NCI-H1417 treated with DMSO at 0.1 percent for 48 hours (cell line): ENCODE measurements at places on chromosomes 2 and 18.

DNA sequence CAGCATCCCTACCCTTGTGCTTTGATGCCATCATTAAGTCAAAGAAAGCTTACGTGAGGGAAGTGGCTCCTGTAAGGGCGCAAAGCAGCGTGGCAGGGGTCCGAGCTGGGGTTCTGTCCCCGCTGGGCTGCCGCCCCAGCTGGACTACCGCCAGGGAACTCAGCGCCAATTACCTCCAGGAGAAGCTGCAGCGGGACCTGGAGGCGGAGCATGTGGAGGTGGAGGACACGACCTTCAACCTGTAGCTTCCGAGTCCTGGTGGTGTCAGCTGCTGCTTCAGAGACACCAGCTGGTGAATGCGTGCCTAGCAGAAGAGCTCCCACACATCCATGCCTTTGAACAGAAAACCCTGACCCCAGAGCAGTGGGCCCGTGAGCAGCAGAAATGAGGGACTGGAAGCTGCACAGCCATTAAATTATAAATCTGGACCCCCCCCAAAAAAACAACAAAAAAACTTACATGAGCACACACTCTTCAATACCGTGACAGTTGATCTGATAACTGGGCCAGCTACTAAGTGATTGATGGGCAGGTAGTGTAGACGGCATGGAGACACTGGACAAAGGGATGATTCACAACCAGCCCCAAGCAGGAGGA lies 20.1 kb upstream of the YES1 start:
- DNase-seq: no peak

DNA sequence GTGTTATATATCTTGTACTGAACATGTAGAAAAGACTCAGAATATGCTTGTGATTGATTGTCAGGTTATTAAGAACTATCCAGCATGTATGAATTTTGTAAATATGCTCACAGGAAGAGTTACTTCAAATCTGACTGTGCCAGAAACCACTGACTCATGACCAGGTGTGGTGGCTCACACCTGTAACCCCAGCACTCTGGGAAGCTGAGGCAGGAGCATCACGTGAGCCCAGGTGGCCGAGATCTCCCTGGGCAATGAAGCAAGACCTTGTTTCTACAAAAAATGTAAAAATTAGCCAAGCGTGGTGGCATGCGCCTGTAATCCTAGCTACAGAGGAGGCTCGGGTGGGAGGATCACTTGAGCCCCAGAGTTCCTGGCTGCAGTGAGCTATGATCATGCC lies 126.6 kb downstream of the COMMD1 start:
- no peak for DNase-seq

GRCh38 chr2:69026691-69027459 lies 13.9 kb downstream of the ANTXR1 start:
- DNase-seq: no peak

GRCh38 chr18:59902993-59903610 lies 3.3 kb downstream of the PMAIP1 start:
- DNase-seq: no peak

- no peak for DNase-seq
These were observed 1.9 kb downstream of the SS18 start for GRCh38 chr18:26088487-26088886.

GRCh38 chr2:119823734-119824334 lies 64.1 kb downstream of the PTPN4 start:
- no peak for DNase-seq

- DNase-seq: no peak
These were observed 3.1 kb upstream of the HTR2B start for GRCh38 chr2:231127936-231128335.

- DNase-seq: no peak
These were observed 107.7 kb upstream of the MCFD2 start for GRCh38 chr2:47023332-47023731.

GRCh38 chr2:240567137-240567871 lies 980 bp upstream of the RNPEPL1 start:
- DNase-seq: no peak

GRCh38 chr2:33372940-33373553 lies 103.4 kb upstream of the RASGRP3 start:
- peak; percentile 53 for DNase-seq

DNA sequence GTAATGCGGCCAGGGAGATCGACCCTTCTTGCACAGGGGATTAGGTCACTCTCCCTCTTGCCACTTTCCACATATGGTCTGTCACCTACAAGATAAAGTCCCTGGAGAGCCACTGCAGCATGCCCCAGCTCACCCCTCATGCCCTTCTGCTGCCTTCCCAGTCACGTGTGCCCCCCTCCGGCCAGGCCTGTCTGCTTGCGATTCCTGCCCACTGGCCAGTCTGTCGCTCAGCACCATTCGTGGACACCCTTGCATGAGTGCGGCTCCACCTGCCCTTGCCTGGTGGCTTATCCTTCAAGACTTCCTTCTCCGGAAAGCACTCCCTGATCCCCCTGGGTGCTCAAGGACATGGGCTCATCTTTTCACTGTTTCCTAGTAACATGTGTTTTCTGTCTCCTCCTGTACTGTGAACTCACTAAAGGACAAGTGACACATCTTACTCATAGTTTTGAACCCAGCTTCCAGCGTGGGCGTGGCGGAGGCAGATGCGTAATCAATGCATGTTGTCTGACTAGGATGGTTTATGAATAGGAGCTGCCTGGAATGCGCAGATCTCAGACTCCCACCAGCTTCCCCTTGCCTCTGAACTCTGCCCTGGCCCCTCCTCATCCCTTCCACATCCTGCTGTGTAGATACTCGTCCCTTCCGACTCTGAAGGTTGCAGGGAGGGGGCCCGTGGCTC lies 7.8 kb upstream of the NT5DC4 start:
- no peak for DNase-seq

DNA sequence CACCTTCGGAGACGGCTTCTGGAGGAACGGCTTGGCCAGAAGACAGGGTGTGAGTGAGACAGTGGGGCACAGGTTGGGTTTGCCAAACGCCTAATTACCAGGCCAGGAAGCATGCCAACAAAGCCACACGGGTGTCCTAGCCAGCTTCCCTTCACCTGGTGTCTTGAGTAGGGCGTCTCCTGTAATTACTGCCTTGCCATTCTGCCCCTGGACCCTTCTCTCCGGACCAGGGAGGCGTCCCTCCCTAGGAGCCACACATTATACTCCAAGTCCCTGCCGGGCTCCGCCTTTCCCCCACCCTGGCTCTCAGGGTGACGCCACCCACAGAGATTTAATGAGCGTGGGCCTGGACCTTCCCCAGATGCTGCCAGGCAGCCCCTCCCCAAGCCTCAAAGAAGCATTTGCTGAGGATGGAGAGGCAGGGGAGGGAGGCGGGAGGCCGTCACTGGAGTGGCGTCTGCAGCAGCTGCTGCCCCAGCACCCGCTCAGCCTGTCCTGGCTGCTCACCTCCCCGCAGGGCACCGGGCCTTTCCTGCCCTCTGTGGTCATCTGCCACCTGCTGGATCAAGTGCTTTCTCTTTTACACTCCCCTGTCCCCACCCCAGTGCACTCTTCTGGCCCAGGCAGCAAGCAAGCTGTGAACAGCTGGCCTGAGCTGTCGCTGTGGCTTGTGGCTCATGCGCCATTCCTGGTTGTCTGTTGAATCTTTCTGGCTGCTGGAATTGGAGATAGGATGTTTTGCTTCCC lies 20.7 kb downstream of the FOSL2 start:
- DNase-seq: peak; percentile 49

DNA sequence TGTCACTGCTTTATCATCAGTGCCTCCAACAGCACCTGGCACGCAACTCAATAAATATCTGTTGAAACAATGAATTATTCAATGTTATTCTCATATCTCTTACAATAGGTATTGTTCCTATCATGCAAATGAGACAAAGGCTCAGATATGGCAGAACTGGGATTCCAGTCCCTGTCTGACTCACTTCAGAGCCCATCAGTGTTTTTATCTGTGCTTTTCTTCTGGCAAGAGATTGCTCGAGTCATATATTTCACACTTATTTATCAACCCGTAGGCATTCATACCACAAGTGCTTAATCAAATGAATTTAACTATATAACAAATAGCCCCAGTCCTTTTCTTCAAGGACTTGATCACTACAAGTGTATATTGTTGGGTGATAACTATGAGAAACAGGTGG lies 76.4 kb upstream of the TSPYL6 start:
- no peak for DNase-seq

- DNase-seq: no peak
These were observed 72.7 kb upstream of the CCDC68 start for GRCh38 chr18:55031979-55032378.

- DNase-seq: no peak
These were observed 90.5 kb downstream of the ICOS start for GRCh38 chr2:204027091-204027490.

GRCh38 chr18:389658-390357 lies 110.7 kb downstream of the COLEC12 start:
- no peak for DNase-seq

GRCh38 chr2:111155610-111156009 lies 34.9 kb downstream of the BCL2L11 start:
- DNase-seq: no peak

GRCh38 chr2:237863102-237863511 lies 3.7 kb downstream of the RAMP1 start:
- DNase-seq: no peak

DNA sequence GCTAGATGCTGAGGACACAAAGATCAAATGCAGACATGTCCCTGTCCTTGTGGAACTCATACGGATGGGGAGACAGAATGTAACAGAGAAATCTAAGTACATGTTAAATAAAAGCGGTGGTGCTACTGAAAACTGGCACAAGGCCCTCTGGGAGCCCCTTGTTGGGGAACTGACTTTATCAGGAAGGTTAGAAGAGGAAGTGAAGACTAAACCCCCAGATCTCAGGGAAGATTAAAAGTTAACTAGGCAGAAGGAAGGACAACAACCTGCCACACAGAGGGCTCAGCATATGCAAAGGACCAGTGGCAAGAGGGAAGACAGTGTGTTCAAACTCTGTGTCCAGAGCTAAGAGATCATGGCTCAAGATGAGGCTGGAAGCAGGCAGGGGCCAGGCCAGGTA lies 4.8 kb downstream of the CACNB4 start:
- DNase-seq: no peak

- DNase-seq: no peak
These were observed 39.5 kb downstream of the ADNP2 start for GRCh38 chr18:80148326-80149199.

DNA sequence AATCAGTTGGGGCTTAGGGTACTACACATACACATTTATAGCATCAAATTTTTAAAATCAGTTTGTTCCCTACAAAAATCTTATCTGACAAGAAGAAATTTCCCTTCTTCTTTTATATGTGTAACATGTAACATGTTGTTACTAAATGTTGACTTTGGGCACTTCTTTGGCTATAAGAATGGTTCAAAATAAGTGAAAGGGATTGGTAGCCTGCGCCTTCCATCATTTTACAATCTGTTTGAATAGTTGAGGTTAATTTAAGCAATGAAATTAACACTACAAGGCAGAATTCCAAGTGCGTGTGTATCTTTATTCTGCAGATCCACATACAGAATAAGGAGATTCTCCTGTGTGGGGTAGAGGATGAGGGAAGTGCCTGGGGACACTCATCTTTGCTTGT lies 30.2 kb upstream of the SPP2 start:
- no peak for DNase-seq

GRCh38 chr18:13403786-13404549 lies 185.4 kb downstream of the LDLRAD4 start:
- no peak for DNase-seq

- DNase-seq: no peak
These were observed 229.2 kb upstream of the RGPD4 start for GRCh38 chr2:107597507-107597906.

DNA sequence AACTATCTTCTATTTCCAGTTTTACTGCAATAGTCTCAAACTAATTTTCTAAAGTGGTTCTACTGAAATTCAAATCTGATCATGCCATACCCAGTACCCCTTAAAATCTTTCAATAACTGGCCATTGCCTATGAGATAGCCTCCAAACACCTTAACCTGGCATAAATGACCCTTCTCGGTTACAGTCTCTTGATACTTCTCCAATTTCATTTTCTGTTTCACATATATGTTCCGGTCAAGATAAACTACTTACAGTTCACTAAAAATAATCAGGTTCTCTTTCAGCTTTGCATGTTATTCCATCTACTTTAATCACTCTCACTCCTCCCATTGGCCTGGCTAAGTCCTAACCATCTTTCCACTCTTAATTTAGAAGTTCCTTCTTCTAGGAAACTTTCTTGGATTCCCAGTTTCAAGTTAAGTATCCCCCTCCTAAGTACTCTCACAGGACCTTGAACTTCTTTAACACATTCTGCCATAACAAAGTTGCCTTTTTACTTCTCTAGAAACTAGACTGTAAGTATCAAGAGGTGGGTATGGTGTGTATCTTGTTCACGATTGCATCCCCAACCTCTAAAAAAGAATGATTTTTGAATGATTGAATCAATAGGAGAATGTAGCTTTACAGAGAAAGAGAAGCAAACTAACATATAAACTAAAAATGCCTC lies 110.2 kb upstream of the RBBP8 start:
- no peak for DNase-seq

DNA sequence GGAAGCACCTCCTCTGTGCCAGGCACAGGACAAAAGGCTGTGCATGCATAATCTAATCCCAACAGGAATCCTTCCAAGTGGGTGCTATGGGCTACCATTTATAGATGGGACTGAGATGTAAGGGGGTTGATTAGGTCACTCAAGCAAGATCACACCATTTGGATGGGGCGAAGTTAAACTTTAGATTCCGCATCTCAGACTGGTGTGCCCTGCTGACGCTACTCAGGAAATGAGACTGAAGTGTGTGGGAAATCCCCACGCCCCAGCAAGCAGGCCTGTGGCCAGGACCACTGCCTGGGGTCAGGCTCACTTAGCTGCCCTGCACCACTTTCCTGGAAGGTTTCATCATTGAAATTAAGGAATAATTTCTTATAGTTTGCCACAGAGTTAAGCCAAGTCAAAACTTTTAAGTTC lies 70.5 kb upstream of the PPP1CB start:
- no peak for DNase-seq

DNA sequence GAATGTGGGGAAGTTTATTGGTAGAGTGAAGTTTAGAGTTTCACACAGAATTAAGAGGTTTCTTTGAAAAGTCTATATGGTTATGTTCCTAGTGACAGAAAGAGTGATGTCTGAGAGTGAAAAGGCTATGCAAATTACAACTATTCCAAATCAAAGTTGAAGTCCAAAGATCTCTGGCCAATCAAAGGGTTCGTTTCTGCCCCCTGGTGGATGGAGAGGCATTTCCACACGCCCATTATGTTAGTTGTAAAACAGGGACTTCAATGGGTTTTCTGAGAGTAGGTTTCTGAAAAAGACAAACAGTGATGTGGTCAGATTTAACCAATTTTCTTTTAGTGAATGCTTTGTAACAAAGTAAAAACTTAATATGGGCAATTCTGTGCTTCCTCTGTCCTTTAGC lies 441.5 kb upstream of the POU3F3 start:
- DNase-seq: no peak
